Bronchial smooth muscle cell (primary cell): ENCODE measurements at places on chromosomes 5 and 9. TPM values are rescaled to one million over a fixed set of nuclear protein-coding genes. Genes with fewer than 3 reads are reported as not detected.

SLC36A3 gene
- total RNA-seq = not detected in 2 replicates

GPR151 gene
- not detected in 2 replicates for total RNA-seq

RLN1 gene
- not detected in 2 replicates for total RNA-seq

CTXN3 gene
- not detected in 2 replicates for total RNA-seq

C9 gene
- total RNA-seq = 0.16 and 0.17 TPM in 2 replicates

WDR38 gene
- not detected in 2 replicates for total RNA-seq

PCDHAC2 gene
- under 0.01 and 0.09 TPM in 2 replicates for total RNA-seq

RAB3C gene
- not detected in 2 replicates for total RNA-seq

DOCK8 gene
- 0.32 and 1.9 TPM in 2 replicates for total RNA-seq

TIGD6 gene
- 7.4 and 9.1 TPM in 2 replicates for total RNA-seq
